ENCODE measurements at places on chromosomes 1 and 21.

DNA sequence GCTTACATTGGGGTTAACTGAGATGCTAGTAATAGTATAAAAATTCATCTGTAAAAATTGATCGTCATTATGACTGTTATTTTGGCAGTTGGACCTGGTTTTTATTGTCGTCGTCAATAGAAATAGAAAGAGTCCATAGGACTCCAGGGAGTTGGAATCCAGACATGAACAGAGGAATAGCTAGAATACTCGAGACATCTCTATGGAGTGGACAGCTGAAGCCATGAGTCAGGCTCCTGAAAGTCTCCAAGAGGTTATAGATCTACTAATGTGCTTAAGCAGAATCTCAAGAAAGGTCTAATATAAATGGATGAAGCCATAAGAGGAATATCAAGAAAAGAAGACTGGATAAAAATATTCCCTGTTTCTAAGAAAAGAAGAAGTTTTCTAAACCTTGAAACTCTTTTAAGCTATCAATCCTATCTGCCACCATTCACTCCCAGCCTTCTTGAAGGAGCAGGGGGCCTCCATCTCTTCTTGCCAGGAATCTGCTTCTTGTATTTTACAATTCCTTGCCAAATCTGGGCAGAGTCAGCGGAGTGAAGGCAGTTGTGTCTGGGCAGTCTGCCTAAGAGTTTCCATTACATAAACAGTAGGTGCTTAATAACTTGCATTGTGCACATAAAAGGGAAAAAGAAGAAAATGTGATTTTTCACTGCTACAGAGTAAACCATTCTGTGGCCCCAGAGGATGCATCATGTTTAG, 163.3 kb downstream of the ST6GALNAC5 start:
- no peak for DNase-seq

DNA sequence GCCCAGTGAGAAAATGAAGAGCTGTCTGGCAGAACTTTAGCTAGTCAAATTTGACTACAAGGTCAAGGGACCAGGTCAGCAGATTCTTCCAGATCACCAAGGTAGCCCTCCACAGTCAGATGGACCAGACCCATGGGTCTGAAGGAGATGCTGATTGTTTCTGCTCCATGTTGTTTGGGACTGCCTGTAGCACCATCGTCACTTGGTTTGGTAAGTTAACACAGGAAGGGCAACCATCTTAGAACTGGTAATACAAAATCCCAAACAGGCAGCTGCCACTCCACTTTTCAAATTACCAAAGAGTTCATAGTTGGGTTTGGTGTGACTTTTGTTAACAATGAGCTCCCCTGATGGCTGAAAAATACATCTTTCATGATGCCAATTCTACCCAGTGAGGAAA, 9.0 kb downstream of the ITPKB start:
- DNase-seq: no peak

GRCh38 chr1:3461934-3462275, 7.4 kb downstream of the ARHGEF16 start:
- DNase-seq: no peak

DNA sequence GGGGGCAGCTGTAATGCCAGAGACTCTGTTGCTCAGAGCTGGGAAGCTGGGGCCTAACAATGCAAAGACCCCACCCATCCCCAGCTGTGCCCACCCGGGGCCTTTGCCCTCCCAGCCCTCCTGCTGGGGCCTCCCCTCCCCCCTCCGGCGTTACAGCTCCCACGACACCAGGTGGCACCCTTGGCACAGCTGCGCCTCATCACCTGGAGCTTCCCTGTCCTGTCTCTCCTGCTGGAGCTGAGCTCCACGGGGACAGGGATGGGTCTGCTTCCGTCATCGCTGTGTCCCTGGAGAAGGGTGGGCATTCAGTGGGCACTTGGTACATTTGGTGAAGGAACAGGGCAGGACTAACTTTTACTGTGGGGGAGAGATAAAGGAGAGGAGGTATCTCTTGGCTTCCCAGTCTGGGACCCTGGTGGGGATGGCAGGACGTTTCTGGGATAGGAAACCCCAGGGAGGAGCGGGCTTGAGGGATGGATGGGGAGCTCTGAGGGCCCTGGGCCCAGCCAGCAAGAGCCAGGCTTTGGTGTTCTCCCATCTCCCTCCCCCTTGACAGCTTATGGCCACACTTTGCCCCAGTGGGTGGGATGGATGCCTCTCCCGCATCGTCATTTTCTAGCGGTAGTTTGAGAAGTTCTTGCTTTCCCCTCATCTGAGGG, 453.2 kb downstream of the PTPRU start:
- no peak for DNase-seq

DNA sequence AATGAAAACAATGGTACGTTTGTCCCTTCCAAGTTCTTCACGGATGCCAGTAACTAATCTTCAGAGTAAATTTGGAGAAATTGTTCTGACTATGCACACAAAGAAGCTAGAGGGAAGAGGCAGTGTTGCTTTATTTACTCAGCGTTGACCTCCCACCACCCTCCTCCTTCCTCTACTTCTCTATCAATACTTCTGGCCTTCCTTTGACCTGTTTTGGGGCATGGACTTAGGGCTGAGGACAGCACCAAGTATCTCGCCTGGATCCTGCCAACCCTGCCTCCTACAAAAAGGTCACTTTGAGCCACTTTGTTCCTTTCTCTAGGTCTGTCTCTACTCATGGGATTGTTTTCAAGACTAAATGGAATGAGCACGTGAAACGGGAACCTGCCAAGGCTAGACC, 282.6 kb downstream of the DSCAM start:
- DNase-seq: no peak

DNA sequence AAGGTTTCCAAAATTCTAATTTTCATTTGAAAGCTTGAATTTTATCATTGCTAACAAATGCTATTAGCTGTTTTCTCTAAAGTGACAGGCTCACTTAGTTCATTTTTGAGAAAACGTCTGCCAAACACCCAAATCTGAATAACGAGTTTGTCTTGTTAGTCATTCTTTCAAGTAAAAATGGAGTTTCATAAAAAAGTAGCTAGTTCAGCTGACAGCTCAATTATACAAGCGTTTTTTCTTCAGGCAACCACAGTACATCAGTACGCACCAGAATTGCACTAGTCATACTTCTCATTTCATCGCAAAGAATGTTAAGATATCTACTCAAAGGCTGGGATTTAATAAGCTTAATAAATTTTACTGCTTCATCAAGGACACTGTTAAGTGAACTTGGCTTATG, 72.3 kb upstream of the SLFNL1 start:
- no peak for DNase-seq

GRCh38 chr1:44084998-44085675, 33.5 kb upstream of the KLF17 start:
- no peak for DNase-seq

GRCh38 chr1:238833919-238834318, 552.4 kb upstream of the CHRM3 start:
- DNase-seq: no peak

- DNase-seq: no peak
Measured at GRCh38 chr1:24846671-24847070, 83.4 kb downstream of the RUNX3 start.

Data from left lung (tissue), 14 donors.